ENCODE measurements at places on chromosomes 16 and 17.

- DNase-seq: no peak
Measured at GRCh38 chr16:14559809-14560241, 70.2 kb downstream of the PARN start.

DNA sequence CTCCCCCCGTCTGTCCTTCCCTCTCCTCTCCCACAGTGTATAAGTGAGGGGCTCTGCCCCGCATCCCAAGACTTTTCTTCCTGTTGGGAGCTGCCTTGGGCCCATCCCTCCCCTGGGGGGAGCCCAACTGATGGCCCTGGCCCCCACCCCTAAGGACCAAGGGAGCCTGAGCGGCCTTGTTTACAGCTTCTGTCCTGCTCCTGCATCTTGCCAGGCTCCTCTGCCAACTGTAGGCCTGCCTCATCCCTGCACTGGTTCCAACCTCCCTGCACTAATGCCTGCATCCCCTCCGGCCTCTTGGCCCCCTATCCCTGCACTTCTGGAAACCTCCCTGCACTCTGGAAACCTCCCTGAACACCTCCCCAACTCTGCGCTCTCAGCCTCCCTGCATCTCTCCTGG is 1.4 kb upstream of the PAGR1 start:
- DNase-seq: no peak

DNA sequence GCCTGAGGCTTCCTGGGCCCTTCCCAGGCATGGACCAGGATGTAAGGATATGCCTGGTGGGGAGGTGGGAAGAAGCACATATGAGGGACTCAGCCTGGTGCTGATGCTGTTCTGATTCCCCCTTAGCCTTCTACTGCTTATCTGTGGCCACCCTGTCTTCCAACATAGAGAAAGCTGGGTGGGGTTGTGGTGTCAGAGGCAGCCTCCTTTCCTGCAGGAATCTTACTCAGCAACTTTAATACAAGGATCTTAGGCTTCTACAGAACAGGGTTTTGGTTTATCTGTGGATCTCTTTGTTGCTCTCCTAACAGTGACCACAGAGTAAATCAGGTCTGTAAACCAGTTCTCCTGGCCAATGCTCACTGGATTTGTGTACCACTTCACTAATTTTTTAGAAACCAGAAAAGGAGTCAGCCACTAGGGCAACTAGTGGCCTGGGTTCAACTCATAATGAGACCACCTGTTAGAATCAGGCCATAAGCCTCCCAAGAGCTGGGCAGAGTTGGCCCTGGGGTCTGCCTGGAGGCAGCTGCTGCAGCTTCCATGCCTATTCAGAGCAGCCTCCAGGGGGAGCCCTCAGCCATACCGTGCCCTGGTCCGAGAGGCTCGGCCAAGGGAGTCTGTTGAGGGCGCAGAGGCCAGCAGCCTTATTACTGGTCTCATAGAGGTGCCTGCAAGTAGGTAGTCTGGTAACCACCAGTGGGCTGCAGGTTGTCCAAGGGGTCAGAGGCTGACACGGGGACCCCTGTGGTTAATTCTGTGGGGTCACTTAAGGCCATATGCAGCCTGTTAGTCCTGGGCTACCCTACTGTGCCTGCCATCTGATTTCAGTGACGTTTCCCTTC is 7.1 kb downstream of the HAS3 start:
- peak; percentile 81 for DNase-seq

DNA sequence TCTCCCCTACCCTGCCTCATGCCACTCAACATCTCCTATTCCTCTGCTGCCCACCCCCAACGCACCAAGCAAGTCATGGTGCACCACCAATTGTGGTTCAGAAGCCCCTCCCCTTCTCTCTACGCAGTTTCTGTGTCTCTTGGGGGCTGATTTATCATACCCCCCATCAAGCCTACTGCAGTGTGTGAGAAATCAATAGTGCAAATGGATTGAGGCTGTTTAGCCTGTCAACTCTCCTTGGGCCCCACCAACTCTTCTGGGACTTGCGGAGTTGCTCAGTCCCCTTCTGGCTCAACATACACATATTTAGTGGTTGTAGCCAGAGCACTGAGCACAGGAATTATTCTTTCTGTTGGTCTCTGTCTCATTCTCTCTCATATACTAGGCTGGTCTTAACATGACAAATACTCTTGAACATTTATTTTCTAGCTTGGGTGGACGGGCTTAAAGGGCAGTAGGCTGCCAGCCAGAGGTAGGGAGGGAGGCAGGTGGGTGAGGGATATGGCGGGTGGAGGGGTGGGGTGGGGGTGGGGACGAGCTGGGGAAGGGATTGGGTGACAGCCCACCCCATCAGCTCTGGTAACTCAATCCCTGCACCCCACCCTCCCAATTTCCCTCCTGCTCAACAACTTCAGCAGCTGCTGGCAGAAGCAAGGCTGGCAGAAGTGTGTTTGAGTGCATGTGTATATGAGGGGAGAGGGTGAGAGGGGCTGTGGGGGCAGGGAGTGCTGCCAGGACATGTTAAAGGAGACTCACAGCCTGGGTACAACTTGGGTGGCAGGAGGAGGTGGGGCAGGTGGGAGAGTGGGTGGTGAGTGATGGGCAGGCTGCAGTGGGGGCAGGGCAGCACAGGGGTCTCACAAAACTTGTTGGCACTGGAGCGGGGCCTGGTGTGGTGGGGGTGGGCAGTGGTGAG is 4.9 kb downstream of the RARA start:
- no peak for DNase-seq

- no peak for DNase-seq
Measured at GRCh38 chr17:3510090-3510489, 34.3 kb downstream of the ASPA start.

DNA sequence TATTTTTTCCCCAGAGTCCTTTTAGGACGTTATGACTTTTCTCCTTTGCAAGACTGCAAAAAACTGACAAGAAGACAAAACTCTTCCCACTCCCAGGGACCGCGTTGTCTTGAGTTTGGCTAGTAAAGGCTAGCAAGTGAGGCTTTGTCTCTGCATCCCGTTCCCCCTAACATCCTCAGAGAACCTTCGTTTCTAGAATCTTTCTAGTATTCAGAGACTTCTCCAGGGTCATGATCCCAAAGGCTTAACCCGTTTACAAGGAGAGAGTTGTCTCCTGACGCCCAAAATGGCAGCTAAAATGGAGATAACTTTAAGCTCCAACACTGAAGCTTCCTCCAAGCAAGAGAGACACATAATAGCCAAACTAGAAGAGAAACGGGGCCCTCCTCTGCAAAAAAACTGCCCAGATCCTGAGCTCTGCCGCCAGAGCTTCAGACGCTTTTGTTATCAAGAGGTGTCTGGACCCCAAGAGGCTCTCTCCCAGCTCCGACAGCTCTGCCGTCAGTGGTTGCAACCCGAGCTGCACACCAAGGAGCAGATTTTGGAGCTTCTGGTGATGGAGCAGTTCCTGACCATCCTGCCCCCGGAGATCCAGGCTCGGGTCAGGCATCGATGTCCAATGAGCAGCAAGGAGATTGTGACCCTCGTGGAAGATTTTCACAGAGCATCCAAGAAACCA is 843 bp downstream of the ZNF174 start:
- peak; percentile 52 for DNase-seq

DNA sequence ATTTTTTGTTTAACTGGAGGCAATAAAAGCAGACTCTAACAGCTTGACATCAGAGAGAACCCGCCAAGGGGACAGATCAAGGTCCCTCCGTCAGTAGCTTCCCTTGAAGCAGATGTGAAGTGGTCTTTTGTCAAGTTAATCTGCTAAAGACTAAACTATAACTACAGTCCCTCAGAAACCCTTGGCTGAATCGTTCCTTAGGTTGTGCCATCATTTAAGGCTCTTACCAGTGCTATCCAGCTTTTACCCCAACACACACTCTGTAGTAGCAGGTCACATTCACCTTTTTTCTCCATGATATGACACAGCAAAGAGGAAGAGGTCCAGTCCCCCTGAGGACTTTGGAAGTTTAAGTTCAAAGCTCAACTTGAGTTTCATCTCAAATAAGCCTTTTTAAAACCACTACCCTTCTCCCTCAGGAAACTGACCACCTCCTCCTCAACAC is 49.7 kb downstream of the ERN1 start:
- DNase-seq: no peak

- no peak for DNase-seq
Measured at GRCh38 chr17:40311575-40311974, 2.6 kb downstream of the RARA start.

DNA sequence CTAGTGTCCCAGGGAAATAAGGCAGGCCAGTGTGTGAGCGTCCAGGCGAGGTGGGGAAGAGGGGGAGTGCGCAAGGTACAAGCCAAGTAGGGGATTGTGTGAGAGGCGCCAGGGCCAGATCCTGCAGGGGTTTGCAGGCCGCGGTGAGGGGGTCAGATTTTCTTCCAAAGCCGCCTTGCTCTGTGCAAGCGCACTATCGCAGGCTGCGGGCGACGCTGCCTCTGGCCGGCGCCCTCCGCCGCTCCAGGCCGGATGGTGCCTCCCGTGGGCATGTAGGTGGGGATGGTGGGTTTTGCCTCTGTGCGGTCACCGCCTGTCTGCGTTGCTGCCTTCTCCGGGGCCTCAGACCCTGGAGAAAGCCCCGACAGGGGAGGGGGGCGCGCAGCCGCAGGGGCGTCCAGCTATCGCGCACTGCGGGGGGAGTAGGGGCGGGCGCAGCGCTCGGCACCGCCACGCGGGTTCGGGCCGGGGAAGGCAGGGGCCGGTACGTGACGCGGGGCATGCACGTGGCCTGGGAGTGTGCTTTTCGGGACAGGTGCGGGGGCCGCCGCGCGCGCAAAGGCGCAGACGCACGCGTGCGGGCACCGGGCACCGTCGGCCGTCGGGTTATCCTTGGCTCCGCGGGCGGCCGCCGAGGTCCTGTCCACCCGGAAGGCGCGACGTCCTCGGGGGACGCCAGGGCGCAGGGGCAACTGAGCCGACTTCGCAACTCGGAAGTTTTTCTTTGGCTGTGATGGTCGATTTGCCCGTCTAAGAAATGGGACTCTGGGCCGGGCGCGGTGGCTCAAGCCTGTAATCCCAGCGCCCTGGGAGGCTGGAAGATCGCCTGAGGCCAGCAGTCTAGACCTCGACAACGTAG is 1.1 kb upstream of the HAPSTR1 start:
- DNase-seq: peak; percentile 68

DNA sequence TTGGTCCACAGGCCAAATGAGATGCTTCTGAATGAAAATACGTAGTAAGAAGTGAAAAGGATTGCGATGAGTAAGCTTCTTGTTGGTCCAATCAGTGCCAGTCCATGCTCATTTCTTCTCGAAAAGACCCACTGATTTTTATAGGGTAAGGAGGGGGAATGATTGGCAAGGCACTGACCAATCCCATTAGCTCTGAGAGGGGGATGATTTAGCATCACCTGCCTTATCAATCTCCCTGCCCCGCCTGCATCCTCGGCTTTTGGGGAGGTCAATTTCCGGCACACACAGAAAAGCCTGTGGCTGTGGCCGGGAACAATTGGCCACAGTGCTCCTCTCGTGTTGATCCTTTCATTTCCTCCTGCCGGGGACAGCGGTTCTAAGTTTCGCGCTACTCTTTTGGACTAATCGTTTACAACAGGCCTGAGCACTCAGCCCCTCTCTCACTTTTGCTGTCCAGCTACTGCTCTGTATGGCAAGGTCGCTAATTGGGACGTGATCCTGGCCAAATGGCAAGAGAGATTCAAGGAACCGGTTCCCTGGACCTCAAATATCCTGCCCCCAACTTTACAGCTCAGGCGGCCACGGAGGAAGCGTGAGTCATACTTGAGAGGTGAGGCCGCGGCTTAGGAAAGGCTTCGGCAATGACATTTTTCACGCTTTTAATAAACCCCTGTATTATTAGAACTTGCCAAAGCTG is 43.1 kb downstream of the TBX4 start:
- no peak for DNase-seq

DNA sequence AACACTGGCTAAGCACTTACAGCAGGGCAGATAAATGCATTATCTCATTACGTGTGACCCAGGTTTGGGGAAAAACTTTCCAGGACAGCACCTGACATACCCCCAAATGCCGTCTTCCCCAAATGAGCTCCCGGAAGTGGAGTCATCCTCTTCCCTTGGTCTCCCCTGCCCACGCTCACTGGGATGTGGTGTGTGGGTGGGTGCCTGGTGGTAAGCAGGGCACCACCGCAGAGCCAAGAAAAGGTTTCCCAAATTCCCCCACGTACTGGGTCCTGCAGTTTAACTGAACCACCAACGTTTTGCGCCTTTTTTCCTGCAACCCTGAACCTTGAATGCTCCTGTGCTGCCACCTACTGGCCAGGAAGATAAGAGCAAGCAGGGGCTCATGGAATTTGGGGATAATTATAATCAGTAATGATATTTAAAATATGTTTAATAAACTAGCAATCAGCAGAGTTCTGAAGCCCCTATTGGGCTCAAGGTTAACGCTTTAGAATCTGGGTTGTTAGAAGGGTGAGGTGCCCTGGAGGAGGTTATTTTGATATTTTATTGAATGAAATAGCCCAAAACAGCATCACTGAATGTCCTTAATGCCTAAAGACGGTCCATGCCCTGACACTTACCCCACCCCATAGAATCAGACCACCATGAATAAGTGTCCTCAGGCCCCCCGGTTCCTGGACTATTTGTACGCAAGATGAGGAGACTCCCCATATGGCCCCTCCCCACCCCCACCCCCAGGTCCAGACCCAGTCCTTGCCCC is 8.0 kb downstream of the SPPL2C start:
- DNase-seq: peak; percentile 86

GRCh38 chr16:84022644-84023043 is 20.0 kb downstream of the SLC38A8 start:
- DNase-seq: no peak

- DNase-seq: no peak
Measured at GRCh38 chr17:81939881-81940385, 2.8 kb upstream of the PYCR1 start.

DNA sequence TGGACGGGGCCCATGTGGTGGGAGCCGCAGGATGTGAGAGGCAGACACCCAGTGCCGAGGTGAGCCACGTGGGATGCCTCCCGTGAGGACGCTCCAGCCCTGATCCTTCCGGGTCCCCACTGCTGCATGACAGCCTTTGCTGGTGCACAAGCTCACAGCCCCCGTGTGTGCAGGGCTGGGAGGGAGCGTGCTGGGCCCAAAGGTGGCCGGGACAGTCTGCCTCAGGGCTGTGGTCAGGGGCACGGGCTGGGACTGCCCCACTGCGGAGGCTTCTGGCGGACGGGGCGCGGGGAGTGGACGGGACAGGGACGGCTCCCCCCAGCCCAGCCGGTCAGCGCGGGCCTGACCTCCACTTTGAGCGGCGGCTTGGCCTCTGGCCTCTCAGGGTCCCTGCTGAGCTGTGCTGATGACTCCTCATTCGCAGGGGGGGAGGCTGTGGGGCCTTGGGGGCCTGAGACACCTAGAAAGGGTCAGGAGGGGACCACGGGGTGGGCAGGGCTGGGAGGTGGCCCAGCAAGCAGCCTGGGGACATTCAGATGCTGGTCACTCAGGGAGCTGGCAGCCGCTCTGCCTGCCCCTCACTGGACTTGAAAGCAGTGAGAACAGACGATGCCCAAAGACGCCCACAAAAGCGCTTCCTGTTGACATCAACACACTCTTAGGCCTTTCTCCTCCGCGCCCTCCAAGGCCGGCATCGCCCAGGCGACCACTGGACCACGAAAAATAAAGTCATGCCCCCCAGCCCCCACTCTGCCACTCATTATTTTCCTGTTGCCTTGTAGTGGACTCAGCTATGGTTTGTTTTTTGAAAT is 9.3 kb upstream of the METRNL start:
- DNase-seq: no peak

- no peak for DNase-seq
Measured at GRCh38 chr16:56911771-56912571, 20.0 kb upstream of the HERPUD1 start.

Measured in D341Med (cell line).